ENCODE measurements at places on chromosomes 7 and 10. TPM values are rescaled to one million over a fixed set of nuclear protein-coding genes. Genes with fewer than 3 reads are reported as not detected.
A peak's percentile ranks its signal among the peaks of the same experiment; 100 is the strongest.

DNA sequence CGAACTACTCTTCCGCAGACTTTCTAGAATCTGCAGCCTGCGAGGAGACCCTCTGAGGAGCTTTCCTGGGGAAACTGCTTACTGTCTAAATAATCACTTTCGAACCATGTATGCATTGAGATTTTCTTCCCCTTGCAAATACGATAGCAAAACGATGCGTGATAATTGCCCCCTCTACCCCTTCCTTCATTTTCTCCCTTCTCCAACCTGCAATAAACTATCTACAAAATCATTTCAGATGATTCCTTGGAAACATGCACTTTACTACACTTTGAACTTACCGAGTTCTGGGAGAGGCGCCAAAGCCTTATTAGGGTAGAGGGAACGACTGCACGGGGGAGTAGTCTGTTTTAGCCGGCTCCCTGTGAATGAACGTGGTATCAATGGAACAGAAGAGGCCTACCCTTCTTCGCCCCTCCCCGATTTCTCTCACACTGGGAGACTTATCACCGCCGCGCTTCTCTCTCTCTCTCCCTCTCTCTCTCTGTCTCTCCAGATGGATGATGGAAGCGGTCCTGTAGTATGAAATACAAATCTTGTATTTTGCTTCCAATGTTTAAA is at the start of gene FGFBP3:
Gene FGFBP3 (minus strand): TSS at position 370 of the 561 bp plus-strand sequence. CDS start 517 bp downstream, outside the sequence.
- DNase-seq: peak; percentile 31
- peak within 1 kb of the TSS; percentile 83 for H3K4me3 ChIP-seq
- no peaks in the 10 kb centered on the region for H3K4me1 ChIP-seq
- H3K36me3 ChIP-seq: no peaks in the 10 kb centered on the region

DNA sequence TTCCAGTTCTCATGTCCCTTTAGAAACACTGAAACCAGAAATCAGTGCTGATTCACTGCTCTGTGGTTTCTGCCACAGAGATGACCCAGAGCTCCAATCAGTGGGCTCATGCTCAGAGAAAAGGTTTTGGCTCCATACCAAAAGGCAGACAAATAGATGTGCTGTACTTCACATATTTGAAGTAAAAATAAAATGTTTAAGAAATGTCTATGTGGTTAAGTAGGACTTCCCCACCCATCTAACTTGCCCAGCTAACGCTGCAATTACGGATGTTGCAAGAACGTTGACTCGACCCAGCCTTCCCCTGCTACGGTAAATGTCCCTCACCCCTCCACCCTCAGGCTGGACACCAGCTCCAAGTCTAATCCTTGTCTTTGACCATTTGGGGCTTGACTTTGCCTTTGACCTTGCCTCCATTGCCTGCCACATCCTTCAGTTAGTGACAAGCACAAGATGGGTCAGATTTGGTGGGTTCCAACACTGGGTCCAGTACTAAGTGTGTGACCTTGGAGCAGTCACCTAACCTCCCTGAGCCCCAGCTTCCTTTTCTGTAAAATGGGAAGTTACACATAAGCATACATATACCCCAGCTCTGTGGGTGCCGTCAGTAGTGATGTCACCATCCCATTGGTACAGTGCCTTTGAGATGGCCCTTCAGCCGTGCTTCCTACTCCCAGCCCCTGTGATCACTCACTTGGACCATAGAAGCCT is 95.8 kb downstream of the CHST15 start:
- no peak overlapping the region for H3K4me3 ChIP-seq
- H3K4me1 ChIP-seq: no peaks in the 10 kb centered on the region
- no peaks in the 10 kb centered on the region for H3K36me3 ChIP-seq
- DNase-seq: no peak
- H3K27me3 ChIP-seq: peaks cover 1% of the 10 kb centered on the region
- no peak overlapping the region for H3K27ac ChIP-seq

DNA sequence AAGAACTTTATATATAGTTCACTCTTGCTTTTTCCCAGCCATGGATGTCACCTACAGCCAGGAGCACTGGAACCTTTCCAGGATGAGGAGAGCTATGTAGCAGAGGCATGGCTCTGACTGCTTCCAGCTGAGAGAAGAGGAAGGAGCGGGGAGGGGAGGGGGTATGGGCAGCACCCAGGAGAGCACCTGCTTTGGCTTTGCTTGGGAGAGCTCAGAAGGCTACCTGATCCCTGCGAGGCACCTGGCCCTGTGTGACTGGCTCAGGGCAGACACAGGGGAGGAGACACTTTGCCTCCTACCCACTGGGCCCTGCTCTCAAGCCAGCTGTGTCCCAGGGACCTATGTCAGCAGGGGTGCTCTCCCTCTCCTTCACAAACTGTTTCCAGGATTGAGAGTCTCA is 67.1 kb downstream of the HK1 start:
- H3K27me3 ChIP-seq: no peaks in the 10 kb centered on the region
- H3K36me3 ChIP-seq: no peaks in the 10 kb centered on the region
- H3K4me3 ChIP-seq: no peak overlapping the region

- peaks cover 3% of the 10 kb centered on the region for H3K4me1 ChIP-seq
- H3K36me3 ChIP-seq: no peaks in the 10 kb centered on the region
- no peak for DNase-seq
- no peak overlapping the region for H3K4me3 ChIP-seq
Observed at GRCh38 chr10:86785968-86786367, 29.5 kb downstream of the BMPR1A start.

- no peaks in the 10 kb centered on the region for H3K4me1 ChIP-seq
- no peak overlapping the region for H3K4me3 ChIP-seq
- H3K27ac ChIP-seq: no peak overlapping the region
- no peaks in the 10 kb centered on the region for H3K36me3 ChIP-seq
Observed at GRCh38 chr7:86900886-86901285, 158.6 kb downstream of the ELAPOR2 start.

DNA sequence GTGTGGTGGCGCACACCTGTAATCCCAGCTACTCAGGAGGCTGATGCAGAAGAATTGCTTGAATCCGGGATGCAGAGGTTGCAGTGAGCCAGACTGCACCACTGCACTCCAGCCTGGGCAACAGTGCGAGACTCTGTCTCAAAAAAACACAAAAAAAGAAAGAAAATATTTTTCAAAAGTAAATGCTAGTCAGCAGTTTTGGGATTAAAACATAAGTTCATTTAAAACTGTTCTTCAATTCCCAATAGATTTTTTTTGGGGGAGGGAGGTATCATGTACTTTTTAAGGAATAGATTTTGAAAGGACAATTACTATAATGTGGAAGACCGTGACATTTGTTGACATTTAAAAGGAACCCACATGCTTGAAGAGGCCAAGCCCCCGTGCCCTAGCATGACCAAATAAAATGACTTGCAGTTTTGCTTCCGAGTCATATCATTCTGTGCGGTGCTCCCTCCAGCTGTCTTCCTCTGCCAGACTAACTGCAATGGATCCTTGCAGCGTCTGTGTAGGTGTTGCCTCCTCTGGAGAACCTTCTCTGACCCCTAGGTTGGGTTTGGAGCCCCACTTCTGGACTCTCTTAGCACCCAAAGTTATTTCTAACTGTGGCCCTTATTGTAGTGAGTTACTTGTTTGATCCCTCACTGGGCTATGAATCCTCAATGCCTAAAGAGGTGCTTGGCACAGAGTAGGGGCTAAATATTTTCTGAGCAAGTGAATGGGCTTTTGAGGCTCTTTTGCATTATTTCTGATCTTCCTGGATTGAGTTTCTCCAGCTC is 17.4 kb upstream of the HPS1 start:
- no peaks in the 10 kb centered on the region for H3K4me1 ChIP-seq
- no peak for DNase-seq
- H3K4me3 ChIP-seq: no peak overlapping the region
- no peak overlapping the region for H3K27ac ChIP-seq
- no peaks in the 10 kb centered on the region for H3K36me3 ChIP-seq
- H3K27me3 ChIP-seq: no peaks in the 10 kb centered on the region

DNA sequence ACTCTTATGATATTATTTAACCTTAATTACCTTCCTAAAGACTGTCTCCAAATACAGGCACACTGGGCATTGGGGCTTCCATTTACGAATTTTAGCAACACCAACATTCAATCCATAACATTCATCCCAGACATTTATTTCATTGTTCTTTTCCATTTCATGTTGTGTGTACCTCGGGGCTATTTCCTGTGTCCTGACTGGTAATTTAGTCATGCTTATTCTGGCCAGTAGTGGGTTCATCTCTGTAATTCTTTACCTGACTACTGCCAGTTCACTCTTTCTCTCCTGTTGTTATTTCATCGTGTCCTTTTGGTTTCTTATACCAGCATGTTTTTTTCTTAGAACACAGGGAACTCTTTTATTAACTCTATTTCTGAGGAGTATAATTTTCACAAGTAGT is 225.7 kb downstream of the PLXDC2 start:
- no peaks in the 10 kb centered on the region for H3K27me3 ChIP-seq
- no peak overlapping the region for H3K27ac ChIP-seq
- no peak overlapping the region for H3K4me3 ChIP-seq
- DNase-seq: no peak
- H3K4me1 ChIP-seq: no peaks in the 10 kb centered on the region

- no peaks in the 10 kb centered on the region for H3K36me3 ChIP-seq
- no peaks in the 10 kb centered on the region for H3K27me3 ChIP-seq
- peaks cover 62% of the 10 kb centered on the region for H3K4me1 ChIP-seq
- H3K27ac ChIP-seq: no peak overlapping the region
- no peak overlapping the region for H3K4me3 ChIP-seq
Observed at GRCh38 chr10:79405995-79406515, 39.4 kb downstream of the ZCCHC24 start.

GRCh38 chr10:103197174-103197573 is 4.1 kb upstream of the NT5C2 start:
- H3K27me3 ChIP-seq: no peaks in the 10 kb centered on the region
- no peaks in the 10 kb centered on the region for H3K4me1 ChIP-seq
- peak; percentile 29 for DNase-seq
- no peak overlapping the region for H3K27ac ChIP-seq
- H3K36me3 ChIP-seq: no peaks in the 10 kb centered on the region

- H3K36me3 ChIP-seq: no peaks in the 10 kb centered on the region
- H3K27me3 ChIP-seq: no peaks in the 10 kb centered on the region
- DNase-seq: no peak
- no peaks in the 10 kb centered on the region for H3K4me1 ChIP-seq
- H3K27ac ChIP-seq: no peak overlapping the region
Observed at GRCh38 chr10:127922675-127923366, 15.9 kb downstream of the PTPRE start.

- no peaks in the 10 kb centered on the region for H3K27me3 ChIP-seq
- H3K4me1 ChIP-seq: peaks cover 55% of the 10 kb centered on the region
- H3K36me3 ChIP-seq: no peaks in the 10 kb centered on the region
- H3K4me3 ChIP-seq: no peak overlapping the region
Observed at GRCh38 chr10:79246209-79246581, 101.1 kb upstream of the PPIF start.

GRCh38 chr10:77023396-77023795 is 614.2 kb downstream of the KCNMA1 start:
- H3K27ac ChIP-seq: no peak overlapping the region
- DNase-seq: no peak
- H3K36me3 ChIP-seq: no peaks in the 10 kb centered on the region
- H3K4me3 ChIP-seq: no peak overlapping the region
- no peaks in the 10 kb centered on the region for H3K4me1 ChIP-seq
- no peaks in the 10 kb centered on the region for H3K27me3 ChIP-seq

GRCh38 chr7:5289355-5289754 is 6.6 kb downstream of the SLC29A4 start:
- no peak overlapping the region for H3K27ac ChIP-seq
- H3K27me3 ChIP-seq: no peaks in the 10 kb centered on the region
- no peaks in the 10 kb centered on the region for H3K36me3 ChIP-seq
- no peaks in the 10 kb centered on the region for H3K4me1 ChIP-seq
- H3K4me3 ChIP-seq: no peak overlapping the region
- no peak for DNase-seq

DNA sequence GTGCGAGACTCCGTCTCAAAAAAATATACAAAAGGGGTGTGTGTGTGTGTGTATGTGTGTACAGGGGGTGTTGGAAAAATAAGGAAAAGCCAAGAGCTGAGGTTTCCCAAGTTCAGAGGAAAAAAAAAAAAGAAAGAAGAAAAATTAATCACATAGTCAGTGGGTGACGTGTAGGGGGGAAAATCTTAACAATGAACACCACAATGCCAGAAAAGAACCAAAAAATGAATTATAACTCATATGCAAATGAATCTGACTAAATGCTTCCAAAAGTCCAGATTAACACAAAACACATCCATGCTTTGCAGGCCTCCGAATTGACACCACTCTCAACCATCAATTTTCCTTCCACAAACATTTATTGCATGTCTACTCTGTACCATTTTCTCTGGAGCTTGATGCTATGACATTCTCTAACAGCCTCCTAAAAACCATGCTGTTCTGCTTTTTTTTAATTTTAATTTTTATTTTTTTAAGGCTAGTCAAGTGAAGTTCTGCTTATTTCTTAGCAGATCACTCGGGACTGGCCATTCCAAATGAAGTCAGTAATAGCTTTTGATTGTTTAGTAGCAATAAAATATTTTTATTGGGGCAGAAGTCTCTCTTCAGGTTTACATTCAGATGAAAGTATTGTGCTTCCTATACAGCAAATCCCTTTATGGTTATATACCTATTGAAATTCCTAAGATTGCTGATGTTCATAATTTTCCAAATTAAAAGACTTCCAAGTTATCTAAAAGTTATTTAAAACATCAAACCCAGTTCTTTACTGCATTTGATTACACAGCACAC is 133.8 kb downstream of the CNOT4 start:
- H3K36me3 ChIP-seq: no peaks in the 10 kb centered on the region
- H3K27me3 ChIP-seq: no peaks in the 10 kb centered on the region
- no peak for DNase-seq
- no peak overlapping the region for H3K27ac ChIP-seq
- no peak overlapping the region for H3K4me3 ChIP-seq
- H3K4me1 ChIP-seq: no peaks in the 10 kb centered on the region

GRCh38 chr10:73838827-73839226 is 27.4 kb upstream of the NDST2 start:
- no peak overlapping the region for H3K4me3 ChIP-seq
- H3K27ac ChIP-seq: no peak overlapping the region
- DNase-seq: no peak
- no peaks in the 10 kb centered on the region for H3K36me3 ChIP-seq
- H3K4me1 ChIP-seq: no peaks in the 10 kb centered on the region
- no peaks in the 10 kb centered on the region for H3K27me3 ChIP-seq

GRCh38 chr7:102101926-102102325 is 184.7 kb upstream of the SH2B2 start:
- no peak for DNase-seq
- no peaks in the 10 kb centered on the region for H3K27me3 ChIP-seq
- no peaks in the 10 kb centered on the region for H3K36me3 ChIP-seq
- no peak overlapping the region for H3K27ac ChIP-seq
- H3K4me3 ChIP-seq: no peak overlapping the region

EBLN1 gene
- not detected for total RNA-seq

FAM237B gene
- not detected for total RNA-seq

SYNPO2L gene
- total RNA-seq: not detected

OR6V1 gene
- not detected for total RNA-seq

ETV1 gene
- 35.3 TPM for total RNA-seq

PODXL gene
- 33.6 TPM for total RNA-seq

Measured in uterus (tissue), 4 donors.